Activated CD8-positive, alpha-beta memory T cell treated with anti-CD3 and anti-CD28 coated beads, Interleukin-2, amount 10 ng/mL, durations not matched to agents 7 days and 5 days (primary cell): ENCODE measurements at places on chromosomes 6 and 20. TPM values are rescaled to one million over a fixed set of nuclear protein-coding genes. Genes with fewer than 3 reads are reported as not detected.

Gene LZTS3
- total RNA-seq: 0.70 TPM

Gene OTOR
- not detected for total RNA-seq

DNA sequence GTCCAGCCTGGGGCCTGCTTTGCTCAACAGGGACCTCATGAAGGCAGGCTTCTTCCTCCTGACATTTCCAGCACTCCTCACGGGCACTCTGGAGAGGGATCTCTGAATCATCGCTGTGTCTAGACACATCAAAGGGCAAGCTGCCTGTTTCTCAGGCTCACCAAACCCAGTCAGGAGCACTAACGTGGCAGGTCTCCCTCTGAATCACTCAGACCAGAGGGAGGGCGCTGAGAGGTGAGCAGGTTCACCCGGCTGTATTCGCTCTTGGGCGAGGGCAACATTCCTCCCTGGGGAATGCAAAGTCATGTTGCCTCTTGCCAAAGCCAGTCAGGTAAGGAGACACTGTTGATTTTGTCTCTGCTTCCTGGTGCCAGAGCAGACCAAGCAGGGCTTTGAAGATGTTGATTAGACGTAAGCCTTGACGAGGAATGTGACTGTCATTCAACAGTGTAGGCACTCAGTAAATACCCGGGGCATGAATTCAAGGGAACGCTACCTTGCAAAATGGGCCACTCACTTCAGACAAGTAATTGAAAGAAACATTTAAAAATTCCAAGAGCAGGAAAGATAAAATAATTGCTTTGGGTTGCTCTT lies 50.1 kb downstream of the CYP24A1 start:
- H3K4me1 ChIP-seq: no peaks in the 10 kb centered on the region
- no peak overlapping the region for H3K4me3 ChIP-seq
- no peaks in the 10 kb centered on the region for H3K27me3 ChIP-seq
- no peak for DNase-seq

- no peak for DNase-seq
- no peaks in the 10 kb centered on the region for H3K4me1 ChIP-seq
- H3K27ac ChIP-seq: no peak overlapping the region
- peaks cover 54% of the 10 kb centered on the region for H3K36me3 ChIP-seq
These were observed 37.4 kb upstream of the MRPS10 start for GRCh38 chr6:42255050-42255449.
